ENCODE measurements at places on chromosomes 13 and 19.
A peak's percentile ranks its signal among the peaks of the same experiment; 100 is the strongest.

GRCh38 chr19:29411113-29411581 is 114.6 kb upstream of the VSTM2B start:
- no peak for DNase-seq

DNA sequence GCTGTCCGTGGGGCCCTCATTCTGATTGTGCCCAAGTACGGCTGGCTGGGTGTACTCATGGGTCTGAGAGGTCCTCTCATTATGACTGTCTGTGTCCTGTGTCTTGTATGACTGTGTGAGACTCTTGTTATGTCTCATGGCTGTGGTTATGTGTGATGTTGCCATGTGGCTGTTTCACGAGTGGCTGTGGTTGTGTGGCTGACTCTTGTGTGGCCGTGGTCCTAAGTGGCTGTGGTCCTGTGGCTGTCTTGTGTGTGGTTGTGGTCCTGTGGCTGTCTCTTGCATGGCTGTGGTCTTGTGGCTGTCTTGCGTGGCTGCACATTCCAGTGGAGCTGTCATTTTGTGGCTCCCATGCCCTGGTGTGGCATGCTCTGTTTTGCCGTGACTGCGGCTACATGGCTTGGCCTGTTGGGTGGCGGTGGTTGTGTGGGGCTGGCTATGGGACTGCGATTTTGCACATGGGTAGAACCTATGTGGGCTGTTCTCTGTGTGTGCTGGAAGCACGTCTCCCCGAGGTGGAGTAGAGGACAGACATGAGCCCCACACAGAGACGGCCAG is 2.5 kb downstream of the LYL1 start:
- peak; percentile 40 for DNase-seq

GRCh38 chr13:36143738-36144137 is 12.6 kb upstream of the DCLK1 start:
- no peak for DNase-seq

- DNase-seq, result no peak
Observed at GRCh38 chr13:35930665-35931631, 200.2 kb downstream of the DCLK1 start.

DNA sequence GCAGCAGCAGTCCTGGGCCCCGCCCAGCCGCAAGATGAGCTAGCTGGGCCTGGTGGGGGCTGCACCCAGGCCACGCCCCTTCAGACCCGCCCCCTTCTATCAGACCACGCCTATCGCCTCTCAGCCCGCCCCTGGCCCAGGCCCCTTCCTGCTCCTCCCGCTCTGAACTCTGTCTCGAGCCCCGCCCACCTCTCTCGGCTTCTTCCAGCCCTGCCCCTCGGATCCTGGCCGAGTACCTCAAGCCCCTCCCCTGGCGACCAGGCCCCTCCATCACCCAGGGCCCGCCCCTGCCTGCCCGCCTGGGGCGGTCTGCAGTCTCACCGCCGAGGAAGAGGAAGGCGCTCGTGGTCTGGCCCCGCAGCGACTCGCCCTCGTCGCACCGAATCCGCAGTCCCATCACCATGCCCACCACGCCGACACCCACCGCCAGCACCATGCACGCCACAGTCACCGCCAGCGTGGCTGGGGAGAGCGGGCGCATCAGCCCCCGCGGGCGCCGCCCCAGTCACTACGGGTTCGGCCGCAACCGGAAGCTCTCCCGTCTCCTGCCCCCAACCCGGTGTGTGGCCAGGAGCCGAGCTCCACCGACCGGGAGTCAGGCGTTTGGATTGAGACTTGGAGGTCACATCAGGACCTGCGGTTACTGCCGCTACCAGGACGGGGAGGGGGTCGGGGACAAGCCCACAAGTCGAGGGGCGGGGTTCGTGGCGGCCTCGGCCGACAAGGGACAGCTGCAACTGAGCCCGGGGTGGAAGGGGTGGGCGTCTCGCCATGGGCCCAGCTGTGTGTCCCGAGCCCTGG is 1.0 kb downstream of the CLDND2 start:
- peak; percentile 97 for DNase-seq

DNA sequence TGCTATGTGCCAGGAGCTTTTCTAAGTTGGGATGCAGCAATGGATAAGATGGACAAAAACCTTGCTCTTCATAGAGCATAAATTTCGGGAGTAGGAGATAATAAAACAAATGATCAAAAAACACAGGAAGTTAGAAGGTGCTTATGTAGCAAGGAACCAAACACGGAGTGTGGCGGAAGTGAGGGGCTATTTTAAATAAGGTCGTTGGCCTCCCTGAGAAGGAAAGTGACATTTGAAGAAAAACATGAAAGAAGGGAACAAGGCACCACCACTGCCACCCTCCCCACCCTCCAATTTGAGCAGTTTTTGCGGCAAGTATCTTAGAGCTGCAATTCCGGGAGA is 3.2 kb upstream of the GSX1 start:
- peak; percentile 44 for DNase-seq

- DNase-seq, result no peak
Observed at GRCh38 chr13:77866971-77867370, 51.7 kb downstream of the EDNRB start.

DNA sequence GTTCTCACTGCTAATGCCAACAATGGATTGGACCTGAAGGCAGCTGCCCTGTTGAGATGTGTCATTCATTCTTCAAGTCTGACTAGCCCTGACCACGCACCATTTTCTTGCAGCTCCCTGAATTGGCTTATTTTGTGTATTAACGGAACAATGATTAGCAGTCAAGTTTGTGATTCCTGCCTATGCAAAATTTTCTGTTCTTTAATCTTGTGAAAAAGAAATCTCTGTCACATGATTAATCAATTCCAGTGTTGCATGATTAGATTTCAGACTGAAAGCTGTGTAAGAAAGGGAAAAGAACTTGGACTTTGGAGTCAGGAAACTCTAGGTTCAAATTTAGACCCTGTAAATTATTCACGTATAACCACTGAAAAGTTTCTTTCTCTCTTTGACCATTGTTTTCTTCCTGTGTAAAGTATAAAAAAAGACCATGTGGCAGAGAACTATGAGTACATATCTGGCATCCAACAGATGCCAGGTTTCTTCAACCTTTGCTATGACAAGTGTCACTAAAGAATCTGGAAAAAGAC is 64.5 kb upstream of the SLC10A2 start:
- DNase-seq, result no peak

DNA sequence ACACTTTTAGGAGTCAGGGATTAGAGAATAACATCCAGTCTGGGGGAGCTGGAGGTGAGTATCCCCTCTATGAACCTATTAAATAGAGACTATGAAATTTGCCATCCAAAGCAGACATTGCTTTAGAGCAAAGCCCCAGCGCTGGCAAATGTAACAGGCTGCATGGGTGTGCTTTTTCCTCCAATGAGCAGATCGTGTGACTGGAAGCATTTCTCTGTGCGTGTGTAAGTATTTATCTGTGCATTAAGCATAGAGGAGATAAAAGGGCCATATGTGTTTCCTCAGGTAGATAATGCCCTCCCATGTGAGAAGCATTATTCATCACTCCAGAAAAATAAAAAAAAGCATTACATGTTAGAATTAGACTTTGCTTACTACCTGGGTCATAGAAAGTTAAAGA is 924 bp downstream of the TNFSF13B start:
- no peak for DNase-seq

GRCh38 chr19:29378543-29379080 is 147.2 kb upstream of the VSTM2B start:
- DNase-seq, result no peak

DNA sequence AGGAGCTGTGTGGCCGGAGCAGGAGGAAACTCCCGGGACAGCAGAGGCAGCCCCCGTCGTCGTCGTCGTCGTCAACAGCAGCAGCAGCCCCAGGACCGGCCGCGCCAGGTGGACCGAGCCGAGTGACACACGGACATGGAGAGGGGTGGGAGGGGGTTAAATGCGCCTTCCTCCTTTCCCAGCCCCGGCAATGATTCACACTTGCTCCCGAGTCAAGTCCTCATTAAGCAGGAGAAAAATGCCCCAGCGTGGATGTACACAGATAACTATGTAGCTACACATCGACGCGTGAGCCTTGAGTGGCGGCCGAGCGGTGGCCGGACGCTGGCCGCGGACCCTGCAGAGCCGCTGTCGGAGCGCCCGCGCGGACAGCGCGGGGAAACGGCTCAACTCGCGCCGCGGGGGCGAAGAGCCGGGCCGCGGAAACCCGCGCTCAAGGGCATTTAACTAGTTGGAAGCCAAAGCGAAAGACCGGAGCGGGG is 645 bp downstream of the UBL3 start:
- DNase-seq, result peak; percentile 49

- peak; percentile 67 for DNase-seq
Observed at GRCh38 chr19:49441210-49441959, at the start of gene SLC17A7. Gene SLC17A7 (minus strand): TSS chr19:49441527. CDS start chr19:49441379, 148 bp downstream.

GRCh38 chr13:22198641-22199217 is 527.9 kb downstream of the FGF9 start:
- DNase-seq, result no peak

DNA sequence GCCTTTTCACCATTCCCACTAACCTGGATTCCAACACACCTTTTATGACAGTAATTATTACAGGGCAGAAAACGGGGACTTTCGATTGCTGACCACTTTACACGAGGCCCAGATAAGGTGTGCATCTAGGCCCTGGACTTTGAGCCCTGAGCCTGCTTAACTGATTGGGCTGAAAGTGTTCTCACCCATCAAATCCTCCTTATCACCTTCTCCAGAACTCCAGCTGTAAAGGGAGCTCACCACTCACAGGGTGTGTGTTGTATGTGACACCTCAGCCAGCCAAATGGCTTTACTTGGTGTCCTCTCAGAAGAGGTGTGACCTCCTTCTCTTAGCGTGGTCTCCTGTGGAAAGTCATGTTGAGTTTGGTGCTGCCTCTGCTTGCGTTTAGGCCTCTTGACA is 36.5 kb downstream of the SIPA1L3 start:
- DNase-seq, result no peak

- no peak for DNase-seq
Observed at GRCh38 chr13:113272701-113273181, 24.3 kb upstream of the LAMP1 start.

DNA sequence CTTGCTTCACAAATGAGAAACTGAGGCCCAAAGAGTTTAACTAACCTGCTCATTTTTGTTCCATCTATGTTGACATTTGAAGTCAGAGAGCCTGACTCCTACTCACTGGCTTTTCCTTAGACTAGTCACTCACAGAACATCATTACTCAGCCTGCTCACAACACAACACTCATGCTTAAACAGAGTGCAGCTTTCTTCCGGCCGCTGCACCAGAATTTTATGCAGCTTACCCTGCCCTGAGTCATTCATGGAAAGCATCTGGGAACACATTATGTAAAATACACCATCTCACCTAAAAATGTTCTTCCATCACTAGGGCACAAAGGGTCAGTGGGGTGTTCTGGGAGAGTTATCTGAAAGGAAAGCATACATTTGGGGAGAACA is 303.4 kb downstream of the SPRY2 start:
- DNase-seq, result no peak

DNA sequence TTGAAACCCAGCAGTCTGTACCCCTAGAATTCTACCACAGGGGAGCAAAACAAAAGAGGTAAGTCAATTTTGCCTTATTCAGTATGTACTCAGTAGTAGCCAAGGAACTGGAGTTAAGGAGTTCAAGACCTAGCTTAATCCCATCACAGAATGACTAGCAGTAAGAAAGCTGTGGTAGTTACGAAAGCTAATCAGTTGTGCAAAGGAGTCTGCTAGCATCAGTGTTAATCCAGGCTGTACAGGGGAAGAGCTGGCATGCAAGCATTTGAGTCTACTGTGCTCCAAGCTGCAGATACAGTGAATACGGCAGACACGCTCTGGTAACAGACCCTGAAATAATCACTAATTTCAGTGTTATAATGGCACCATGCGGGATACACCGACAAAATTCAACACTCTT is 4.7 kb downstream of the DNMT1 start:
- DNase-seq, result no peak

Data from NAMALWA (cell line).